ENCODE measurements at places on chromosomes 16 and 17.

DNA sequence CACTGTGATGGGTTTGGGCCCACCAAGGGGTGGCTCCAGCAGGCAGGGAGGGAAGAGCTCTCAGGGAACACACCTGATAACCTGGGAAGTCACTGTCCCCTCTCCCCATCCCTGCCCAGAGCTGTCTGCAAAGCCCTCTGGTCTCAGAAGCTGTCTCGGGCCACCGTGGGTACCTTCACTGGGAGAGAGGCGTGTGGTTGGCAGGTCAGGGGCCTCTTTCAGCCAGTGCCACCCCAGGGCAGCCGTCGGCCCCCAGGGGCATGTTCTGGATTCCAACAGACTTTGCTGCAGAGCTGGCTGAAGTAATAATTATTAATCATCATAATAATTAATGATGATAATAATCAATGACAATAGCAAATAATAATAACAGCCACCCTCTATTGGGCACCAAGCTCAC, 21.1 kb downstream of the MGAT5B start:
- no peak for DNase-seq

GRCh38 chr17:329784-330420, 22.7 kb downstream of the RPH3AL start:
- DNase-seq: no peak

DNA sequence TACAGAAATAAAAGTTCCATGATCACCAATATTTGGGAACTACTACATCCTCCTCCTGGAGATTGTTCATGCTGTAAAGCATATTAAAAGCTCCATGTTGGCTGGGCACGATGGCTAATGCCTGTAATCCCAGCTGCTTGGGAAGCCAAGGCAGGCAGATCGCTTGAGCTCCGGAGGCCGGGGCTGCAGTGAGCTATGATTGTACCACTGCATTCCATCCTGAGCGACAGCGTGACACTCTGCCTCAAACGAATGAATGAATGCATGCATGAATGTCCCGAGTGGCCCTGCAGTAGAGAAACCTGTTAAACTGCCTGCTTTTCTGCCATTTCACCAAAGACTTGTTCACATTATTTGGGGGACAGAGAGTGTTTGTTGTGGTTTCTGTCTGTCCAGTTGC, 15.0 kb downstream of the CNEP1R1 start:
- no peak for DNase-seq

DNA sequence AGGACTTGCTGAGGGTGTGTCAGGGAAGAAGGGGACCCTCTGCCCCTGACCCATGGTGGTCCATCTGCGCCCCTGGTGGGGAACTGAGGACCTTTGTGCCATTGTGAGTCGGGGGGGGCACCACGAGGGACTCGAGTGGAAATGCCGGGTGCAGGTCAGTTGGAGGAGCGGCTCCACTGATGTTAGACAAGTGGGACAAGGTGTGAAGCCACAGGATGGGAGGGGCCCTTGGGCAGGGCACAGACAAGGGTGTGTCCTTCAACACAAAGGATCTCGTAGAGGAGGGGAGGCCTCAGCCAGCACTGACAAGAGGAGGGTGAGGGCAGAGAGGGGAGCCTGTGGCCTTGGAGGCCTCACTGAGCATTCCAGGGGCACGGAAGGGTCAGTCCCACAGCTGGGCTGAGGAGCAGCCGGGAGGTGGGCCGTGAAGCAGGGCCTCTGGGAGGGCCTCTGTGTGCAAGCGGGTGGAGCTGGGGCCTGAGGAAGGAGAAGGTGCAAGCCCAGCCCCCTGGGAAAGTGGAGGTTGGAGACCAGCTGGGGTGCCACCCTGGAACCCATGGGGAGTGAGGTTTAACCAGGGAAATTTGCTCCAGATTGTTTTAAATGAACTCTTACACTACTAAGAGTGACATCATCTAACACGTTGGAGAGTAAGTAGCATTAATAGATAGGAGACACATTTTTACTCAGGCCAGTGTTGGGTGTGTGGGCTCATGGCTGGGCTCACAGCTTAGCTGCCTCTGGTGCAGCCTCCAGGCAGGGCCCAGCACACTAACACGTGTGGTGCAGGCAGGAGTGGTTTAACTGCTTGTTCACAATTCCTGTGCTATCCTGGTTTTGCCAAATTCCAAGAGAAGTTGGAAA, 27.9 kb downstream of the NARF start:
- no peak for DNase-seq

DNA sequence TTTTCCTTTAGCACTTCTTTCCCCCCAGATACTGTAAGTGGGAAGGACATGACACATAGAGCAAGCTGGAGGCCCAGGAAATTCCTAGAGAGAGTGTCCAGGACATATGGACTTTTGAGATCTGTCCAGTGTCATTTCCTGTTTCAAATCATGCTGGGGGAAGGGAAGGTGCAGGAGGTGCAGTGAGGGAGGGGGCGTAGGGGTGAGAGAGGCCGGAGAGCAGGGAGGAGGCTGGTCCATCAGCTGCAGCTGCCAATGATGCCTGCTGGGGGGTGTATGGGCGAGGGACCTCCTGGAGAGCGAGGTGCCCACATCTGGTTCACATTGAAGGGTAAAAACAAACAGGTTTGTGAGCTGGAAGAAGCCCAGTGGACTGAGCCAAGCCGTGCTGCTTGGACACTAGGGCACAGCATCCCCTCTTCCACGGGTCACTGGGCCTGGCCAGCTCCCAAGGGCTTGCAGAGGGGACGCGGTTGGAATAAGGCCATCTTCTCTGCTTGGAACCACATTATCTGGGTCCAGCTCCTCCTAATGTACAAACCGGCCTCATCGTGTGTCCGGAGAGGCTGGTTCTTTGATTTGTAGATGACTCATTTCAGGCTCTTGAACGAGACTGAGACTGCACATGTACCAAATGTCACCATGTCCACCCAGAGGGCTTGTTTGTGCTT, 70.4 kb upstream of the SMURF2 start:
- peak; percentile 21 for DNase-seq

GRCh38 chr16:58678716-58679115, 5.9 kb downstream of the SLC38A7 start:
- DNase-seq: no peak

DNA sequence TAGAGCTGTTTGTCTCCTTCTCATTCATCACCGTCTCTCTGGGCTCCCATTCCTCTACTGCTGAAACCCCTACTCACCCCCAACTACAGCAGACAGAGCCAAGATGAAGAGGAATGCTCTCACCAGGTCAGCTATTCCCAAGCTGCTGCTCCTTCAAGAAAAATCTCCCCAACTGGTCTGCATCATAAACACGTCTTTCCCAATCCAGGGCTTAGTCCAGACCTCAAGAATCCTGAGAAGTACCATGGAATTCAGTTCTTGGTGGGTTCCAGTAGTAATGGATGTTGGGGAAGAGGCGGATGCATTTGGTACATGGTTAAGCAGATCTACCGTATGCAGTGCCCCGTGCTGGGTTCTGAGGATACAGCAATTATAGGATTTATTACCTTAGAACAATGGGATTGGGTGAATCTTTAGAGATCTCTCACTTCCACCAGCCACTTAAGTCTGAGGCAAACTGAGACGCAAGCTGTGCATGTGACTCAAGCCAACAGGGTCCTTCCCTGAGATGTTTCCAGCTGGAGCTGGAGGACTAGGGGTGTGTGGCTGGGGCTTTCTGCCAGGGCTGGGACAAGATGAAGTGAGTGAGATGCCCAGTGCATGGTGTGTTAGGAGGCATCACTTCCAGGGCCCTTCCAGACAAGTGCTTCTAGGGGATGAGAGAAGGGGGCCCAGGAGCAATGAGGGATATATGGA, 232.7 kb upstream of the CDH5 start:
- no peak for DNase-seq

DNA sequence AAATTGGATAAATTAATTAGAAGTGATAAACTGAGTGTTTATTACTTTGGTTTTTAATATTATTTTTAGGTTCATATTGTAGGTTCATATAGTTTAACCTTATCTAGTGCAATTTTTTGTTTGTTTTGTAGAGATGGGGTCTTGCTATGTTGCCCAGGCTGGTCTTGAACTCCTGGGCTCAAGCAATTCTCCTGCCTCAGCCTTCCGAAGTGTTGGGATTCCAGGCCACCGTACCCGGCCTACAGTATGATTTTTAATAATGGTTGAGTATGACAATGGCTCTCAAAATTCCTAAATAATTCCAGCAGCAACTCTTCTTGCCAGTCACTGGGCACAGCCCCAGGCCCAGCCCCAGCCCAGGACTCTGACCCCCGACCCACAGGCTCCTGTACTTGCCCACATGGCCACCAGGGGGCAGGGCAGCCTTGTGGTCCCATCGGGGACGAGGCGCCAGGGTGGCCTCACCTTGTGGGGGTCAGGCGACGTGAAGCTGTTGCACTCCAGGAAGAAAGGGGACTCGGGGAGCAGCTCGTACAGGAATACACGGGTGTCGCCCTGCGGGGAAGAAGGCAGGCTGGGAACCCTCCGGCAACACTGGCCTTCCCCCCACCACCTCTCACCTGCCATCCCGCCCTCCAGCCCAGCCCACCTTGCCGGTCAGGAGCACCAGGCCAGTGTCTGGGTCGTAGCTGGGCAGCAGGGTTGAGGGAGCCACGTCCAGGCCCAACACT, 7.9 kb upstream of the PAM16 start:
- no peak for DNase-seq

DNA sequence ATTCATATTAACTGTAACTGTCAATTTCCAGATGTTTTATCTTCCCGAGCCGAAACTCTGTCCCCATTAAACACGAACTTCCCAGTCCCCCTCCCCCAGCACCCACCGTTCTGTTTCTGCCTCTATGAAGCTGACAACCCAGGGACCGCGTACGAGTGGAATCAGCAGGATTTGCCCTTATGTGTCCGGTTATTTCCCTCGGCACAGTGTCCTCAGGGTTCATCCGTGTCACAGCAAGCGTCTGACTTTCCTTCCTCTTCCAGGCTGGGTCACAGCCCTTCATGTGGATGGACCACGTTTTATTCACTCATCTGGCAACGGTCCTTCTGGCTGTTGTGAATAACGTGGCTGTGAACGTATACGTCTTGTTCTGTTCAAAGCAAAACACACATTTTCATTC, 31.3 kb downstream of the METRNL start:
- DNase-seq: no peak

- DNase-seq: no peak
These were observed 4.2 kb downstream of the YPEL2 start for GRCh38 chr17:59335685-59336084.

DNA sequence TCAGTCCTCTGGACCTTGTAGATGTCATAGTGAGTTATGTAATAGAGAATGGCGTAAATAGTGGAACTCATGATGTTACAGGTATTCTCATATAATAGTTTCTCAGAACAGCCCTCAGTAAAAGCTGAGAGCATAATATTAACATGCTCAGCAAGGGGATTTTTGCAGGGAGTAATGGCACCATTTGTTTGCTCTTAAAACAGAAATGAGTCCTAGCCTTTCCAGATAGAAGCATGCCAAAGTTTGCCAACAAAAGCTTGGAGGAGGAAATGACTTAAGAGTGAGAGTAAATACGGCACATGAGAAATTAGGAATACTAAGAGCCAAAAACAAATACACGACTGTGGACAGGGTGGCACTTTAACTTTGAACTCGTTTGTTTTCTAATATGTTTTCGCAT, 198.4 kb downstream of the ANKFN1 start:
- DNase-seq: no peak

GRCh38 chr17:19398301-19399181, 11.6 kb upstream of the MFAP4 start:
- peak; percentile 80 for DNase-seq

GRCh38 chr16:67580202-67580601, 17.9 kb downstream of the CTCF start:
- DNase-seq: no peak

DNA sequence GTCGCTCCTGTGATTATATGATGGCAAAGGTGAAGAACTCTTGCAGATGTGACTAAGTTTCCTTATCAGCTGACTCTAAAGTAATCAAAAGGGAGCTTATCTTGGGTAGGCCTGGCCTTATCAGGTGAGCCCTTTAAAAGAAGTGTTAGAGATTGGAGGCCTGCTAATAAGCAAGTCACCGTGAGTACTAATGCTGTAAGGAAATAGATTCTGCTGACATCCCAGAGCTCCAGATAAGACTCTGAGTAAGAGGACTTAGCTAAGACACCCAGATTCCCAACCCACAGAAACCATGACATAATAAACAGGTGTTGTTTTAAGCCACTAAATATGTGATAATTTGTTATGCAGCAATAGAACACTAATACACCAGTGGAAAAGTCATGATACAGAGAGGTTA, 99.9 kb upstream of the FAM20A start:
- DNase-seq: no peak

- DNase-seq: peak; percentile 72
These were observed 2.8 kb downstream of the CEMP1 start for GRCh38 chr16:2528161-2529060.

GRCh38 chr16:50458667-50459495, 89.3 kb upstream of the NKD1 start:
- DNase-seq: no peak

GRCh38 chr17:17540278-17540906, 44.2 kb upstream of the RASD1 start:
- DNase-seq: no peak

- DNase-seq: no peak
These were observed 12.5 kb upstream of the ANKRD40CL start for GRCh38 chr17:50779747-50780353.

DNA sequence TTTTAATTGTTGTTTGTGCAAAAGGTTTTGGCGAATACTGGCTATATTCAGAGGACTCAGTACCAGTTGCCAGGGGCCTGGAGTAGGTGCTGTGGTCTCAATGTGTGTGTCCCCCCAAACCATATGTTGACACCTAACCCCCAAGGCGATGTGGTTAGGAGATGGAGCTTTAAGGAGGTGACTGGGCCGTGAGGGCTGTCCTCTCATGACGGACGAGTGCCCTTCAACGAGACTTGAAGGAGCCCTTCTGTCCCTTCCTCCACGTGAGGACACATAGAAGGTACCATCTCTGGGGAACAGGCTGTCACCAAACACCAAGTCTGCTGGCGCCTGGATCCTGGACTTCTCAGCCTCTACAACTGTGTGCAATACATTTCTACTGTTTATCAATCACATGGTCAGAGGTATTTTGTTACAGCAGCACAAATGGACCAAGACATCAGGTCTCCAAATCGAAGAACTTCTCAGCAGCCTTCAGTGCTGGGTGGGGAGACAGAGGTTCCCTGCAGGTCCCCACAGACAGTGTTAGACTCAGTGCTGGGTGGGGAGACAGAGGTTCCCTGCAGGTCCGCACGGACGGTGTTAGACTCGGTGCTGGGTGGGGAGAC, 24.8 kb upstream of the METRNL start:
- DNase-seq: peak; percentile 62

GRCh38 chr16:23485841-23486240, 24.5 kb downstream of the GGA2 start:
- no peak for DNase-seq

- DNase-seq: no peak
These were observed 408.1 kb downstream of the KCNJ2 start for GRCh38 chr17:70577456-70577855.

- no peak for DNase-seq
These were observed 5.8 kb upstream of the OGFOD3 start for GRCh38 chr17:82424001-82424862.
